ENCODE measurements at places on chromosomes 7 and 10.

DNA sequence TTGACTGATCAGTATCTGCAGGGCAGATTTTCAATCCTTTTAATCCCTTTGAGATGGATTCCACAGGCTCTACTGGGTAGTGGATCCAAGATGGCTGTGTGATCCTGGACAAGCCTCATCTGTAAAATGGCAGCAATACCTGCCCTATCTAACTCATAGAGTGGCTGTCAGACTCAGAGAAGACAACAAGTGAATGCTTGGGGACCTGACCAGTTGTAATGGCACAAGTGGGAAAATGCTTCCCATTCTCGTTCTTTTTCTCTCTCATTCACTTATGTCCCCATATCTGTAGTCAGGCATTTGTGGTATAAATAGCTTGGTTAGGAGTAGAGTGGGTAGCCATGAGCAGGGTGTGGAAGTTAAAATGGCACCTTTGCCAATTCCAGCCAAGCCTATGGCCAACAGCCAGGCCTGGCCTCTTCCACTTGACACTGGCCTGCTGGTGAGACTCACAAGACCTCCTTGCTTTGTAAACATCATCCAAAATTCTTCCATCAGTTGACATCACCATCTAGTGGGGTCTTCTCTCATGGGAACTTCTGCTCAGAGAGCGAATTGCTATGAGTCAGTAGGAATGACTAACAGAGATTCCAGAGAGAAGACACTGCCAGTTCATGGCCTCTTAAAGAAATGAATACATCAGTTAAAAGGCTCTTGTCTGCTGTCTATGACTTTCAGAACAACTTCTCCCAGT, 150.1 kb downstream of the PLPP4 start:
- no peak for DNase-seq

- no peak for DNase-seq
Measured at GRCh38 chr7:115299397-115300037, 377.6 kb downstream of the MDFIC start.

- no peak for DNase-seq
Measured at GRCh38 chr10:30600005-30600404, 29.5 kb downstream of the LYZL2 start.

DNA sequence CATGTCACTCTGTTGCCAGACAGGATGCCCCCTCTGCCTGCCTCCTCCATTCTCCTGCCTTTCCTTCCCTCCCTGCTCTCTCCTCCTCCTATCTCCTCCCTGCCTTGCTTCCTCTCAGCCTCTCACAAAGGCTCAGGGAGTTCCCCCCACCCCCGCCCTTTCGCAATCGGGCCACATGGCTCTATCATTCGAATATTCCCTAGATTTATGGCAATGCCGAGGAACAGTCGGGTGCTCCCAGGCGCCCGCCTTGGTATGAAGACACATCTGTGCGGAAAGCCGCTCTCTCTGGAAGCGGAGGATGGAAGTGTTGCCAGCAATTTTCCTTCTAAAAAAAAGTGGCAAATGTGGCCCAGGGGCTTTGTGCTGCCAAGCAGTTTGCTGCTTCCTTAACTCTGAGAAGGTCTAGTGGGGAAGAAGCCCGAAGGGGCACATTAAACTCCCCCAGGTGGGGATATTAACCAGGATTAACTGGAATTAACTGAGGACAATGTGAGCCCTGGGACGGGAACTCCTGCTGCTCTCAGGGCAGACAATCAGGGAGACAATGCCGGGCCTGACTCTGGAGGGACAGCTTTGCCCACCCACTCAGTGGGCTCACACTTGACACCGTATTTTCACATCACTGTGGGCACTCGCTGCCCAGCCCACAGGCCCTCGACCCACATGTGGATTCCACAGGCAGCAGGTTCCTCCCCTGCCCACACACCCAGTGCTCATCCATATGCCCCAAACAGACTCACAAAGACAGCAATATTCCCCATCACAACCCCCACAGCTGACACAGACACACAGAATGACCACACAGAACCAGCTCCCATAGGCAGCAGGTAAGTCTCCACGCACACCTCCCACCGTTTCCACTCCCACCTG, 88.4 kb upstream of the SMNDC1 start:
- DNase-seq, result no peak

GRCh38 chr10:100636848-100637553, 101.3 kb downstream of the HIF1AN start:
- DNase-seq, result no peak

DNA sequence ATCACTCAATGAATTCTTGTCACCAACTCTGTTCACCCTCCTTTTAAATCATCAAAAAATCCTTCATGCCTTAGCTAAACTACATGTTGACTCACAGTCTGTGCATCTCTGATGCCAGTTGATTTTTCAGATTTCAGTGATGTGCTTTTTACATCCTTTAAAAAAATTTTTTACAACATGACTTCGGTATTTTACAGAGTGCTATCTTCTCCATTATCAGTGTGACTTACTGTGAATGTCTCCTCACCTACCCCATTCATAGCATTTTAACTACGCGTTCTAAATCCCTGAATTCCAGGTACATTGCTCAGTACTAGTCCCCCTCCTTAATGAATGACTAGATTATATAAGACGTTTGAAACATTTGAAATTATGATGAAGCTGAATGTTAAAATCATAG, 98.7 kb downstream of the DNAH11 start:
- no peak for DNase-seq

DNA sequence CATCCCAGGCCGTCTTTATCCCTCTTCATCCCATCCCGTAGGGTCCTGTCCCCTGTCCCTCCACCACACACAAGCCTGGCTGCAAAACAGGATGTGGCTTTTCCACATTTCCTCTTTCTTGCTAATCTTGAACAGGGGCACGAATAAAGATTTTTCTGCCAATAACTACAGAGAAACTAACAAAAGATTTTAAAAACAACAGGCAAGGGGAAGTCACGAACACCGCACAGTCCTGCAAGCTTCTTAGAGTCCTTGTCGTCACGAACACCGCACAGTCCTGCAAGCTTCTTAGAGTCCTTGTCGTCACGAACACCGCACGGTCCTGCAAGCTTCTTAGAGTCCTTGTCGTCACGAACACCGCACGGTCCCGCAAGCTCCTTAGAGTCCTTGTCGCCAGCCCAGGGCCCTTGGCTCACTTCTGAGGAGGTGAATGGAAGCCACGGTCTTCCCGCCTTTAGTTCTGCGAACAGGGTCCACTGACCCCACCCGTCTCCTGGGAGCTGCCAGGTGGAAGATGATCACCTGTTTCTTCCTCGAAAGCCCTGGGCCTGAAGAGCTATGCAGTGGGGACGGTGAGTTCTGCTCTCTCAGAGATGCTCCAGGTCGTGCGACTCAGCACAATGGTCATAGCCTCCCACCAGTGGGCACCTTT, 10.3 kb upstream of the INSIG1 start:
- DNase-seq, result no peak

GRCh38 chr7:1050956-1051690, 6.8 kb downstream of the GPR146 start:
- DNase-seq, result no peak

DNA sequence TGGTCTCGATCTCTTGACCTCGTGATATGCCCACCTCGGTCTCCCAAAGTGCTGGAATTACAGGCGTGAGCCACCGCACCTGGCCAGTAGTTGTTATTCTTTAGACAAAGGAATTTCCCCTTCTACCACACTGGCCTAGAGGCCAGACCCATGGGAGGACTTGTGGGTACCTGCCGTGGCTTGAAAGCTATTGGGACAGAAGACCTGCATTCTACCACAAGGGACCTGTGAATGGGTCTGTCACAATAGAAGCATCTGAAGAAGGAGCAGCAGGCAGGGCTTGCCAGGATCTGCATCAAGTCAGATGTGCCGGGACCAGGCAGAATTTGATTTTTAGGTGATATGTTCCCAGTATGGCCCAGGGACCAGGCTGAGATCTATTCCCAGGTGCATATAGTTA, 356.9 kb downstream of the FGFR2 start:
- no peak for DNase-seq
